ENCODE measurements at places on chromosomes 2 and 18.

DNA sequence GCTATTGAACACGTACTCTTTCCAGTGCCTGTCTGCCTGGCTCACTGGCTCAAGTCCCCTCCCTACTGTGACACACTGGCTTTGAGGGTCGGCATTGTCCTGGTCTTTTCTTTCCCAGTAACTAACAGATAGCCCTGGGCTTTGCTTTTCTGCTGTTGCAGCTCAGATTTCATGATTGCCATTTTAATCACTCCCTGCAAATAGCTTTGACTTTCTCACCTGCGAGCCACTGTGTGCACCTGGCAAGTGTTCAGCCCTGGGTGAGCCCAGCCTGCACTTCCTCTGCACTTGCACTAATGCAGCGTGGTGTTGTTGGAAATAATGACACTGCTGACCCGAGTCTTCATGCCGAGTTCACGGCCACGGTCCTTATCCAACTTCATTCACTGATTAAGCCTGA is 52.9 kb downstream of the DCDC2C start:
- no peak for DNase-seq

GRCh38 chr18:3089579-3089978 is 76.6 kb upstream of the LPIN2 start:
- DNase-seq: no peak

DNA sequence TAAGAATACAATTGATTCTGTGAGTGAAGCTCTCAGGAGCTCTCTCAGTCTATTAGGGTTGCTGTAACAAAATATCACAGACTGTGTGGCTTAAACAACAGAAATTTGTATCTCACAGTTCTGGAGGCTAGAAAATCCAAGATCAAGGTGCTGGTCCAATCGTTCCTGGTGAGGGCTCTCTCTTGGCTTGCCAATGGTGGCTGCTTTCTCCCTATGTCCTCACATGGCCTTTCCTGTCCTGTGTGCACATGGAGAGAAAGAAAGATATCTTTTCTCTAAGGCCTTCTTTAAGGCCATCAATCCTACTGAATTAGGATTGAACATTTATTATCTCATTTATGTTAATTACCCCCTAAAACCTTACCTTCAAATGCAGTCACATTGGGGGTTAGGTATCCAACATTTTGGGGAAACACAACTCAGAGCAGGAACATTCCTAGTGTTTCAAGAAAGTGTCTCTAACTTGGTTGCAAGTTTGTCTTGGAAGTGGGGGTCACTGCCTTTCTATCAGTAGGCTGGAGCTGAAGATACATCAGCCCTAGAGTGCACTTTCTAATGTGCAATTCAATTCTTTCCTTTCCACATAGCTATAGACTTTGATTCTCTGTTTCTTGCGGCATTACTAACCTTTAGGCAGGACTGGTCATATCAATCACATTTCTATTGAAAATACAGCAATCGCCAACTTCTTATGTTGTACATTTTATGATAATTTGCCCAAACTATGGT is 24.8 kb downstream of the TFPI start:
- DNase-seq: no peak

- DNase-seq: no peak
Measured at GRCh38 chr2:219998714-219999227, 371.3 kb downstream of the SLC4A3 start.

GRCh38 chr2:59963157-59963556 is 590.3 kb downstream of the BCL11A start:
- DNase-seq: no peak

- peak; percentile 28 for DNase-seq
Measured at GRCh38 chr2:222903234-222904220, 42.7 kb downstream of the ACSL3 start.

- no peak for DNase-seq
Measured at GRCh38 chr18:7158216-7158615, 40.6 kb upstream of the LAMA1 start.

DNA sequence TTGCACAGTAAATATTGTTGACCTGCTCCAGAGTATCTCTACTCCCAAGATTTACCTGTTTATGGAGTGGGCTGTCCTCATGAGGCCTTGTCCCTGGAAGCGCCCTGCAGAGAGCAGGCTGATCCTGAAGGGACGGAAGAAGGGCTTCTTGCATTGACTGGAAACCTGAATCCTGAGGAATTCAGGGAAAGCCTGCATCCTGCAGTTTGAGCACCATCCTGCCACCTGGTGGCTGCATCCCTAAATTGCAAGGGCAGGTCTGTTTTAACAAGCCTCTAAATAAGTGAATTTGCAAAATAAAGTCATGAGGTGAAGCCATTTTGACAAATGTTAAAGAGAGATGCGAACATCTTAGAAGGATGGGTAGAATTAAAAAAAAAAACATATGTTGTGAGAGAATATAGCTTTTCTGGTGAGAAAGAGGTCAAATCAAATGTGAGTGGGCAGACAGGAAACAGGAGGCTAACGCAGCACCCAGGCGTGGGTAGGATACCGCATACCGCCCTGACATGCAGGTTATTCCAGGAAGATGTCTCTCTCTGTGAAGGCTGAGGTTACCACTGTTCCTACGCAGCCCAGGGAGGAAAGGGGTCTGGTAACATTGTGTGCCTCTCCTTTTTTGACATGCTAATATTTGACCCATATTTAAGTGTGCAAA is 754.9 kb downstream of the RNF144A start:
- DNase-seq: peak; percentile 52

GRCh38 chr2:65638443-65638842 is 206.0 kb upstream of the SPRED2 start:
- no peak for DNase-seq

DNA sequence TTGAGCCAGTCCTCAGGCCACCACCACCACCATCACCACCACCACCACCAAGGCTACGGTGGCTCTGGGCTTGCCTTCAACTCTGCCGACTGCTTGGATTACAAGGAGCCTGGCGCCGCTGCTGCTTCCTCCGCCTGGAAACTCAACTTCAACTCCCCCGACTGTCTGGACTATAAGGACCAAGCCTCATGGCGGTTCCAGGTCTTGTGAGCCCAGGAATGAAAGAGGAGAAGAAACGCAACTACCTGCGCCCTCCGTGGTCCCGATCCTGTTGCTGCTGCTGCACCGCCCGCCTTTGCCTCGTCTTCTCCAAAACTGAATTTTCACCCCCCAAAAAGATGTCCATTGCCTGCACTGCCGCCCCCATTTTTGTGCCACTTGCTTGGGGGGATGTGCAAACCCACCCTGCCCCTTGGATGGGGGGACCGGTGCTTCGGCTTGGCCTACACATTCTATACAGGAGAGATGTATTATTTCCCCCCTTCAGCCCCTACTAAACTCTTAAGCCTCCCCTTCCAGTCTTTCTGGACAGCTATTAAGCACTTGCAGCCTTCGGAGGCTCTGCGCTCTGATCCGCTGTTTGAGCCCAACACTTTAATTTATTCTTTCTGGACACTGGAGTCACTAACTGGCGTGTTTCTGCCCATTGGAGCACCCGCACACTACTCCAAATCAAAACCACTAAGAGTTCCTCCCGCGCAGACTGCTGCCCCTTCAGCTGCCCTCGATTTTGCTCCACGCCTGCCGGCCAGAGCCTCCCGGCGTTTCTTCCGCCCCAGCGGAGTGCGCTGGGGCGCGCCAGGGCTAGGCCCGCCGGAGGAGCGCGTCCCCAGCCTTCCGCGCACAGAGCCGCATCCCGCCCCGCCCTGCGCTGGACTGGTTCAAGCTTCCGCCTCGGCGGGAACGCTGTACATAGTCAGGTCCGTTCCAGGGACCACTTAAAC is 5.7 kb downstream of the OTX1 start:
- DNase-seq: peak; percentile 30

DNA sequence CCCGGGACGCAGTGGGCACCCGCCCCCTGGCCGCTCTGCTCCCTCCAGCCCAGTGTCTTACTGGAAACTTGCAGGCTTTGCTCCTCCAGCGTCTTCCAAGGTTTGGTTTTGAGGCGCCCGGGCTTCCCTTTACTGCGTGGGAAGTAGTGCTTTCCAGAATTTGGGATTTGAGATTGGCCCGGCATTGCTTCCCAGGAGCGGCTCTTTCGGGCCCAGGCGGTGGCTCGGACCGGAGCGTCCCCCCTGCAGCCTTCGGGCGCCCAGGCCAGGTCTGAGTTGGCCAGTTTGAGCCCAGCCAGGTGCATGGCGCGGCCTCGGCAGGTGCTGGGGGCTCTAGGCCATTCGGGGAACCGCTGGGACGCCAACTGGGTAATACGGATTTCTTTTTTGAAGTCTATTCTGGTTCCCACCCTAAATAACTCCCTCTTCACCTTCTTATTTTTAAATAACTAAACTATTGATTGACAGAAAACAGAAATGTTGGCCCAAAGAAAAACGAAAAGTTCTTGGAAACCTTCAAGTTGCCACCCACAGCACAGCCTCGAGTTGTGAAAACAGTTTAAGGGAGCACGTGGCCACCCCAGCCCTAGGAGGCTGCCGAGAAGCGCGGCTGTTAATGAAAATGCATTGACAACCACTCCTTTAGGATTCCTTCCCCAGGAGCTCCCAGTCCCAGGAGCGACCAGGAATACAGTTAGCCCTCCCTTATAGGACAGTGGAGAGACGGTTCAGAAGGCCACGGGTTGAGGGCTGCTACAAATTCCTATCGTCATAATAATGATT is 766 bp downstream of the SNTG2 start:
- no peak for DNase-seq

DNA sequence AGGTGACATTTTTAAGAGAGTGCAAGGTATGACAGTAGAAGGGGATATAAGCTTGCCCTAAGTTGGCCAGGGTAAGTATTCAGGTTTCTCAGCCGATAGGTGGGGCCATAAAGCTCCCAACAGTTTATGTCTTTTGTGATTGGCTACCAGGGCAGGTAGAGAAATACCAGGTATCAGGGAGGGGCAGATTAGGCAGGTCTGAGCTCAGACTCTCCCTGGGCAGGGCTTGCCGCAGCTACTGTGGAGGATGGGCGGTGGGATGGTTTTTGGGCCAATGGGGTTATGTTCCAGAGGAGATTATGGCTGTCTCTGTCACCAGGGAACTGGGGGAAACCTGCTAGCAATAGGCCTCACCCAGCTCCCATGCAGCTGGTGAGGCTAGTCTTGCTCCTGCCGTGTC is 211.6 kb downstream of the PTH2R start:
- no peak for DNase-seq

DNA sequence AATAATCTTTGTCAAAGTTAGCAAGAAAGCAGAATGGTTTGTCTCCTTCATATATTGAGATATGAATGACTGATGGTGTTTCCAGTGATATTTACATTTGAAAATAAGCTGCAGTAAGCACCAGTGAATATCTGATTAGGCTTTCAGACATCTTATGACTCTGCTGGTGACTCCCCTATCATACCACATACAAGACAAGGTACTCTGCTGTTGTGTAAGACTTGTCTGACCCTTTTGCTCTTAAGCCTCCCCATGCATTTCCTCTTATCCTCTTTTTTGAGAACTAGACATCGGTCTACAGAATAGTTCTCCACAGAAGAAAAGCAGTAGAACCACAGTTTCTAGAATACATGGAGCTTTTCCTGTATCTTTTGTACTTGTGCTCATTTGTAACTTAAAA is 9.3 kb downstream of the POLI start:
- DNase-seq: no peak

- DNase-seq: no peak
Measured at GRCh38 chr2:40062381-40062780, 283.3 kb upstream of the THUMPD2 start.

GRCh38 chr2:26575836-26576564 is 65.2 kb downstream of the CIB4 start:
- no peak for DNase-seq

- DNase-seq: no peak
Measured at GRCh38 chr18:32998921-32999320, 226.1 kb upstream of the KLHL14 start.

DNA sequence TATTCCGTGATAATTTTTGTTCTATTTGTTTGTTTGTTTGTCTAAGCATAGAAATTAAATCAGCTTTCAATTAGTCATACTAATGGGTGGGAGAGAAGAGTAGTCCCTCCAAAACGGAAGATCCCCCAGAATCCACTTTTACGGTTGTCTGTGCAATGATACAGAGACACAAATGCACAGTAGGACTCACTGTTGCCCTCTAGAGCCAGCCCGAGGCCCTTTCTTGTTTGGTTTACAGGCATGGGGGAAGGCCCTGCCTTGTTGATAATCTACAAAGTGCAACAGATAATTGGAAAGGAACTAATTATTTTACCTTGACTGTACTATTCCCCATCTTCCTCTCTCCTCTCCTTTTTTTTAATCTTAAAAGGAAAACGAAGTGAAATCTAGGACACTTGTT is 121.1 kb downstream of the ACOXL start:
- DNase-seq: no peak

- DNase-seq: no peak
Measured at GRCh38 chr2:128666596-128666995, 347.9 kb upstream of the HS6ST1 start.

- no peak for DNase-seq
Measured at GRCh38 chr2:207291625-207292252, 126.0 kb upstream of the KLF7 start.

DNA sequence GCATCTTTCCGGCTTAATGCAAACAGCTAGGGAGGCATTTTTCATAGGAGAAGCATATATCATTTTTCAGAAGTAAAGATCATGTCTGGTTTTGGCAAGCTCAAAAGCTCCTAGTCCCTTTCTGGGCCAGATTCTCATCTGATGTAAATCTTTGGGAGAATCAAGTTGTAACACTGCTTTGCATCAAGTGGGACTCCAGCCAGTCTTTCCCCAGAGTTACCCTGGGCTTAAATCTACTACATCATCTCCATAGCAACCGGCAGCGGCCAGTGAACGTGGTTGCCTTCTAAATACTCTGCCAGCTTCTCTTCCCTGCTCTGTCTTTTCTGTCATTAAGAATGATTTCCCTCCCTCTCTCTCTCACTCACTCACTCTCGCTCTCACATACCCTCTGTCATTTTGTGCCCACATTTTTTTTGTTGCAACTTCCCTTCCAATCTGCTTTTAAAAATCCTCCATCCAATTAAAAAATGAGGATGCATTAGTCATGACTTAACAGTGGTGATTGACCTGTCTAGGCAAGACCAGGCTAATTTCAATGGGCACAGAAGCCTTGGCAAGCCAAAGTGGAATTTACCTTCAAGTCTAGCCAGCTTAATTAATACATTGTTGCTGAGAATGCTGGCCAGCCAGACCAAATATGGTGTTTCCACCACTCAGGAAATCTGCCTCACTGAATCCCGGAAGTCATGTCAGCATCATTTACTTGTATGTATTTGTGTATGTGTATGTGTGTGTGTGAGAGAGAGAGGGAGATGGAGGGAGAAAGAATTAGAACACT is 93.0 kb downstream of the NRP2 start:
- DNase-seq: no peak

- no peak for DNase-seq
Measured at GRCh38 chr2:40360652-40361051, 91.2 kb downstream of the SLC8A1 start.

DNA sequence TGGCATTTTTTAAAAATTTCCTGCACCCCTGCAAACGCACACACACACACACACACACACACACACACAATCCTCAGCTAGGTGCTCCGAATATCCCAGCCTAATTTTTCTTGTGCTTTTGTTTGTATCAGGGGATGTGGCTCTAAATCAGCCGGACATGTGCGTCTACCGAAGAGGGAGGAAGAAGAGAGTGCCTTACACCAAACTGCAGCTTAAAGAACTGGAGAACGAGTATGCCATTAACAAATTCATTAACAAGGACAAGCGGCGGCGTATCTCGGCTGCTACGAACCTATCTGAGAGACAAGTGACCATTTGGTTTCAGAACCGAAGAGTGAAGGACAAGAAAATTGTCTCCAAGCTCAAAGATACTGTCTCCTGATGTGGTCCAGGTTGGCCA is 1.8 kb downstream of the HOXD13 start:
- DNase-seq: no peak

Measured in stimulated activated naive CD8-positive, alpha-beta T cell treated with anti-CD3 and anti-CD28 coated beads, Interleukin-15, amount 100 ng/mL, for 72 hours (primary cell).